Renal cortex interstitium (tissue), 15 donors: ENCODE measurements at places on chromosomes 3 and 15. TPM values are rescaled to one million over a fixed set of nuclear protein-coding genes. Genes with fewer than 3 reads are reported as not detected.

Gene ADCY5
- 10.9 TPM for polyA plus RNA-seq

- DNase-seq, result no peak
These were observed 154.0 kb downstream of the FMN1 start for GRCh38 chr15:33040496-33040895.

Gene ADGRG7
- not detected for polyA plus RNA-seq

GRCh38 chr15:100929641-100930042 is 10.5 kb downstream of the LRRK1 start:
- DNase-seq, result no peak

DNA sequence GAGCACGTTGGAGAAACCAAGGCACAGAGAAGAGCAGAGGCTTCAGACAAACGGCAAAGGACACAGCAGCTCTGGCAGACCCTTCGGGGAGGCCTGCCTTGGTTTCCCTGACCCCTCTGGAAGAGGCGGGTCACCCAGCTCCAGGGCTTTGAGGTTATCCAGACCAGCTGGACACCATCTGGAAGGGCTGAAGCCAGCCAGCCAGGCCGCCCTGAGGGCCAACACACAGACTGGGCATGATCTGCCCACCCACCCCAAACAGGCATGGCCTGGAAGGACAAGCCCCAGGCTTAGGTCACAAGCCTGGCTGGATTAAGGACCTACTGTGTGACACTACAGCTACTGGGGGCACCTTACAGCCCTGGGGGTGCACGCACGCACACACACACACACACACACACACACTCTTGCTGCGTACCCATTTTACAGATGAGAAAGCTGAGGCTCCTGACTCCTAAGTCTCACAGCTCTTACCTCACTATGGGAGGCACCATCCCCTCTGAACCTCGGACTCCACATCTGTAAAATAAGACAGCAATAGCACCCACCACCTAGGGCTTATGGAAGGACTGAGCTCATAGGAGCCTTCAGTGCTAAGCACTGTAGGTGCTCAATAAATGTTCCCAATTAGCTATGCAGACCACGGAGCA is 10.8 kb downstream of the PLXND1 start:
- no peak for DNase-seq

- no peak for DNase-seq
These were observed 174.3 kb downstream of the SMAD6 start for GRCh38 chr15:66876421-66876730.
